ENCODE measurements at places on chromosomes 2 and 18.

DNA sequence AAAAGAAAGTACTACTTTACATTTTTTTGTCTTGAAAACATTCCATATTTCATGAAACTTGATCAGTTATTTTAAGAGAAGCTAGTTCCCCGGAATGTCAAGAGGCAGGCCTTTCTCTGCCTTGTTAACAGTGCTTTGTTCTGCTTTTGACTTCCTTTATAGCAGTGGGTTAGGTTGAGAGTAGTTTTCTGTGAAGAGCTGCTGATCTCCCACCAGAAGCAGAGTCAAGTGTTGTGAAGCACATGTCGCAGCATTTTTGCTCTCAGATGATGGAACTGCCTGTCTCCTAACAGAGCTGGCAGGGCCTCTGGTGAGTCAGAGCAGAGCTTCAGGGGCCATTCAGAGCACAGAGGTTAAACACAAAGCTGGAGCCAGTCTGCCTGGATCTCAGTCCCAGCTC lies 871.8 kb downstream of the SLC4A3 start:
- no peak for DNase-seq

DNA sequence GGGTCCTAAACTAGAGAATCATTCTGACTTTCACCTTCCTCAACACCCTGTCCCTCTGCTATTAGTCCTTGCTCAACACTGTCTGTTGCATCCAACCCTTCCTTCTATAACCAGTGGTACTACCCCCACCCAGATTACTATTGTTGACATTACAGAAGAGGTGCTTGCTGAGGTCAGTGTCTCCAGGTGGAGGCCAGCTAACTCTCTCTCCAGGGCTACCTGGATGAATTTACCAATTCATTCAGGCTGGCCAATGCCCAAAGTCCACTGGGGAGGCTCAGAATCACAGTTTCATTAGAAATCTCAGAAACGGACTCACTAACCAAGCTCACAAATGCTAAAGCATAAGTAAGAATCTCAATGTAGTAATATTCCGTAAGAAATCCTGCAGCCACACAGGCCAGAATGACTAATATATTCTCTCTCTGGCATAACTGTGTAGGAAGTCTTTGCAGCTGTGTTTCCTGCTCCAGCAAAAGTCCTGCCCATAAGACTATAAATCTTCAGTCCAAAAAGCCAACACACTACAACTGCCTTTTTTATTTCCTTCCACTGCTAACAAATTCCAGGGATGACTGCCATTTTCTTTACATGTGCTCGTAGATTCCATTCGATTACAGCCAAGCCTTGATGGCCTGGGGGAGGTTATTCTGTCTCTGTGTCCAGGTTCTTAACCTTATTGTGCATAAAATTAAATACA lies 10.0 kb upstream of the TTR start:
- no peak for DNase-seq

GRCh38 chr2:191401287-191401686 lies 156.1 kb downstream of the MYO1B start:
- no peak for DNase-seq

GRCh38 chr2:157404363-157404762 lies 39.5 kb downstream of the CYTIP start:
- DNase-seq: peak; percentile 37

- DNase-seq: no peak
These were observed 170.4 kb downstream of the SMAD7 start for GRCh38 chr18:48780201-48780912.

DNA sequence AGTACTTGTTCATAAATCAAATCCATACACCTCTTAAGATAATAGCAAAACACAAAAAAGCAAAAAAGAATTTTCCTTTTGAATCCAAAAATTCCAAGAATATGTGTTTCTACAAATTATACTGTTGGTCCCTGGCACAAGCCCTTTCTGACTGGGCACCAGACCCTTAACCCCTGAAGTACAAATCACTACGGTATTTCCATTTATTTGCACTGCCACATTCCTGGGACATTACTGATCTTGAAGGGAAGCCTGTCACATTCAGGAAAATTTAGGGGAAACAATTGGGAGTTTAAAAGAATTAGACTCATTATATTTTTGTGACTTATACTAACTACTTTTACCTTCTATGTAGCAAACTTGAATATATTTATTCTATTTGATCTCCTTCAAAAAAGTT lies 98.8 kb downstream of the ZNF521 start:
- DNase-seq: no peak

GRCh38 chr2:151637271-151637781 lies 97.0 kb downstream of the NEB start:
- peak; percentile 35 for DNase-seq

GRCh38 chr18:59311631-59312030 lies 6.8 kb downstream of the CPLX4 start:
- DNase-seq: no peak

DNA sequence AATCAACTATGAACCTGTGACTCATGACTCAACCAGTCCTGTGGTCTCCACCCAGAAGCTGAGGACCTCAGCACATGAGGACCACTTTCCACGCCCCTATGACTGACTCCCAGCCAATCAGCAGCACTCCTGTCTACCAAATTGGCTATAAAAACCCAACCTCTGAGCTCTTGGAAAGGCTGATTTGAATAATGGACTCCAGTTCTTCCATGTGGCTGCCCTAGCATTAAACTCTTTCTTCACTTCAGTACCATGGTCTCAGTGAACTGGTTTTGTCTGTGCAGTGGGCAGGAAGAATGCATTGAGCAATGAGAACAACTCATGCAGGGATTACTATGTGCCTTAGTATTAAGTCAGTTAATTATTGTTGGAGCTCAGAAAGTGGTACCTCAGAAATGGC lies 78.3 kb downstream of the CMPK2 start:
- no peak for DNase-seq

DNA sequence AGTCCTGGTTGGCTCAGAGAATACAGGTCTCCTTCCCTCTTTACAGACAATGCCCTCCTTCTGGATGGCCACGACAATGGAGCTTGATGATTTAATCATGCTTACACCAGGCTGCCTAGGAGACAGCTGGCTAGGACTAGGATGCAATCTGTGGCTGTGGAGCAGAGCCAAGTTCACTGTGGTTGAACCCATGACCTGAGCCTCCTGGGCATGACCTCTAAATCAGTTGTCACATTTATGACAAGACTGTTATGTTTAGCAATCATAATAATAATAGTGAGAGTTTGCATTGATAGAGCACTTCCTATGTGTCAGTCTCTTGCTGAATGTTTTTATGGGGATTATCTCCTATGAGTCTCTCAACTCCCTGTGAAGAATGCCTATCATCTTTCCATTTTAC lies 244.1 kb downstream of the ICOS start:
- DNase-seq: no peak

DNA sequence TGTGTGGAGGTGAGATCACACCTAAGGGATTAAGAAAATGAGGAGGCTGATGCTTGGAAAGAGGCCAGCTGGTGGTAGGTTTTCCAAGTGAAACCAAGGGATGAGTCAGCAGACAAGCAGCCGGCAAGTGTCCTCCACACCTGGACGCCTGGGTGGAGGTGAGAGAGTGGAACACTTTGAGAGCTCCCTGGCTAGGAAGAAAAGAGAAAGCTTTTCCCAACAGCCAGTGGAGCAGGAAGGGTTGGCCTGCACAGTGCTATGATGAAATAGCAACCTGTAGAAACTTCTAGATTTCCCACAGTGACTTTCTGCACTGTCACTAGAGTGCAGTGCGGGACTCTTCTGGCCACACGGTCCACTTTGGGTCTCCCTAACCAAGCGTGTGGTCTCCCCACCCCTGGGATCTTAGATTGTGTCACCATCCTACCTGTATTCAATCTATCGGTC lies 19.6 kb upstream of the IL37 start:
- no peak for DNase-seq

- no peak for DNase-seq
These were observed 15.2 kb upstream of the DSG3 start for GRCh38 chr18:31432316-31432715.

- DNase-seq: no peak
These were observed 129.1 kb downstream of the DDX1 start for GRCh38 chr2:15720561-15721307.

DNA sequence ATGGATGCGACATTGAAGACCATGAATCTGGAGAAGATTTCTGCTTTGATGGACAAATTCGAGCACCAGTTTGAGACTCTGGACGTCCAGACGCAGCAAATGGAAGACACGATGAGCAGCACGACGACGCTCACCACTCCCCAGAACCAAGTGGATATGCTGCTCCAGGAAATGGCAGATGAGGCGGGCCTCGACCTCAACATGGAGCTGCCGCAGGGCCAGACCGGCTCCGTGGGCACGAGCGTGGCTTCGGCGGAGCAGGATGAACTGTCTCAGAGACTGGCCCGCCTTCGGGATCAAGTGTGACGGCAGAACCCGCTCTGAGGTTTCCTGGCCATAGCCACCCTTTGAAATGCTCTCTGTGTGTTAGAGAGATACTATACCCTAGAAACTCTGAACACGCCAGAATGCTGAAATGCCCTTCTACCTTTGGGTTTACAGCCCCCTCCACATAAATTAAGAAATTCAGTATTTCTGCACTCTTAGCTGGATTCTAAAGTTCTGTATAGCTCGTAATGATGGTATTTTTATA lies 659 bp downstream of the CHMP1B start:
- DNase-seq: peak; percentile 25

DNA sequence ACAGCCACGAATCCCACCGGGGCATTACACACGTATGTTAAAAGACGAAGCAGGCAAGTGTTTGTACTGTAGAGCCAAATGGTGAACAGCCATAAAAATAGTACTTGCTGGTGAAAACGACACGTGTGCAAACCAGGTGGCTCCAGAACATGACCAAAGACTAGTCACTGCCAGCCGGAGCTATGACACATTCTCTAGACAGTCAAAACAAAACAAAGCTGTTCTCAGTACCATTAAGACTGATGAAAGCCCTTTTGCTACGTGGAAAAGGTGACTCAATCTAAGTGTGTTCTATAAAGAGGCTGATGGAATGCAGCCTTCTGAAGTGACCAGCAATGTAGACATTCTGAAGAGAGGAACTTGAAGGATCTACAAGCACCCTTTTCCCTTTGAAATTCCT lies 367.7 kb upstream of the NETO1 start:
- no peak for DNase-seq

GRCh38 chr18:70337139-70337972 lies 48.5 kb downstream of the SOCS6 start:
- DNase-seq: no peak

DNA sequence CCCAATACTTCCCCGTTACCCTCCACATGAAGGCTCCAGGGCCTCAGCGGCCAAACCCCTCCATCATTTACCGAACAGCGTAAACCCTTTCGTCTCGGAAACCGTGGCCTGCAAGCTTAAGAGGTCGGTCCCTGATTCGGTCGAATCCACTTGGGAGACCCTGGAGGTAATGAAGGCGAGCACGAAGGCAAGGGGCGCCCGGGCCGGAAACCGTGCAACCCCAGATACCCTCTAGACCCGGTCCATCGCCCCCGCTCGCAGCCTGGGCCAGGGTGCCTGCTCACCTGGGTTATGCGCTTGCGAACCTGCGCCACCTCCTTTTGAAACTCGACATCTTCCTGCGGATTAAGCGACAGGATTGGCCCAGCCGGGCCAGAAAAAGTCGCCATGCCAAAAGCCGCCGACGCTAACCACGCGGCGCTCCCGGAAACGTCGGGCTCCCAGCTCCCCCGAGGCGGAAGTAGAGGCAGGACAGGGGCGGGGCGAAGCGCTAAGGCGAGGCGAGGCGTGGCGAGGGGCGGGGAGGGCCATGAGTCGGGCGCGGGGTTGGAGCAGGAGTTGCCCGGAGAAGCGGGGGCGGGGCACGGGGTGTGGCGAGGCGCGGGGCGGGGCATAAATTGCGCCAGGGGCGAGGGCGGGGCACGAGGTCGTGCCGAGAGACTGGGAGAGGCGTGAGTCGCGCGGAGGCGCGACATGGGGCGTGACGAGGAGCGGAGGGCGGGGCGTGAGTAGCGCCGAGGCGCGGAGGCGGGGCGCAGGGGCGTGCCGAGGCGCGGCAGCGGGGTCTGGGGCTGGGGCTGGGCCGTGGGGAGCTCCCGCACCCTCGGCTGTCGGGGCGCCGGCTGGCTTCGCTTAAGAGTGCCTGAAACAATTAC lies at the start of gene NIFK:
TSS of gene NIFK (minus strand) at position 414 of the 875 bp plus-strand sequence. CDS start at position 389, 25 bp downstream.
- peak; percentile 100 for DNase-seq

DNA sequence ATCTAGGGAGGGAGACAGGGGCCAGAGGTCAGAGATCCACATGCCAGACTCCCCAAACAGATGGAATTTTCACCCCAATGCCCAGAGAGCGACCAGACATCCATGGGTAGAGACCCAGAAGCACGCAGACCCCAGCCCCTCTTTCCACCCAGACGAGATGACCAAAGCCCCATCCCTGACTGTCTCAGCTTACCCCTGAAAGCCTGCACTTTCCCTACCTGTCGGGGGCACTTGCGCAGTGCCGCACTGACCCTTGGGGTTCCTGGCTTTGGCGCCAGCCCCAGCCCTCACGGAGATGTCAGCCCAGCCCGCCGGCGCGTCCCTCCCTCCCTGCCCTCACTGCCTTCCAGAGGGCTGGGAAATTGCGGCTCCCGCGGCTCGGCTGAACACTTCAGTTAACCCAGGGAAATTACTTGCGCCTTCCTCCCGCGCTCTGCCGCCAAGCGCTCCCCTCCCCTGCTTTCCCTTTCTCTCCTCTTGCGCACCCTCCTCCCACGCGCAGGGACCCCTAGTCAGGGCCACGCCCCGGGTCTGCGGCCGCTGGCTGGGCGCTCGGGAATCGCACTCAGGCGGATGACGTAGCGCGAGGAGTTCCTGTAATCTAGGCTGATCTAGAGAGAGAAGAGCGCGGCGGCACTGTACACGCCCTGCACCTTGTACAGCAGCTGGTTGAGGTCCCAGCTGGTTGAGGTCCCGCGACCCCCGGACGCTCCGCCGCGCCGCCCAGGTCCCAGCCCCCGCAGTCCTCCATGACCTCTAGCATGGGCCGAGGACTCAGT lies 12.0 kb downstream of the ALPG start:
- no peak for DNase-seq

GRCh38 chr18:55444536-55444935 lies 143.5 kb downstream of the TCF4 start:
- no peak for DNase-seq

DNA sequence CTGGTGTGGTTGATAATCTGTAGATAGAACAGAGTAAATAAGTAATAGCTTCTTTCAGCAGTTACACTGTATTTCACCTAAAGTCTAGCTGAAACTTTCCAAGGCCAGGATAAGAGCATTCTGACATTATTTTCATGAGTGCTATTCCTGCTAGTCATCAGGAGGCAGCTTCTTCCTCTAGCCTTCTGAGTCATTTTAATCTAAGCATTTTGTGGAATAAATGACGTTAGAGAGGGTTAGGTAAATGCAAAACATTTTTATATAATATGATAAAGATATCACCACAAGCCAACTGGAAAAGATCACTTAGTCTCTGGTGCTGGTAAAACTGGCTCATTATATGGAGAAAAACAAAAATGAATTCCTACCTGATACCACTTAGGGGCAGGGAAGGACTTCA lies 138.5 kb downstream of the MEP1B start:
- DNase-seq: no peak

DNA sequence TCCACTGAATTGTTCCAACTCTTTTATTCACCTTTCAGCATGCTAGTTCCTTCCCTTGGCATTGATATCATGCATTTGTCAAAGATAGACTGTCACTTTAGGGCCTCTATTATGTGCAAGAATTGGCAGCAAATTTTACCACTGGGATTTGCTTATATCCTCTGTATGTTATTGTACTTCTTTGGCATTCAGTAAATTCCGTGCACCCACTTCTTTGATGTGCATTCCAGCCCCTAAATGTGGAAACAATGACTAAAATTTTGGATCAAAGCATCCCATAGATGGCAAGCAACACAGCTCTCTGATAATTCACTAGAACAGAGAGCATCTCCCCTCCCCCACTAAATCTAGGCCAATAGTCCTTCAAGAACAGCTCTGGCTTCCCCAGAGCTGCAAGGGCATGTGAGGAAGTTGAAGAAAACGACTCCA lies 399.0 kb upstream of the HNRNPA3 start:
- no peak for DNase-seq

Measured in activated T-cell treated with anti-CD3 and anti-CD28 coated beads for 1 hour (primary cell).